ENCODE measurements at places on chromosomes 7 and 10.
A peak's percentile ranks its signal among the peaks of the same experiment; 100 is the strongest.

DNA sequence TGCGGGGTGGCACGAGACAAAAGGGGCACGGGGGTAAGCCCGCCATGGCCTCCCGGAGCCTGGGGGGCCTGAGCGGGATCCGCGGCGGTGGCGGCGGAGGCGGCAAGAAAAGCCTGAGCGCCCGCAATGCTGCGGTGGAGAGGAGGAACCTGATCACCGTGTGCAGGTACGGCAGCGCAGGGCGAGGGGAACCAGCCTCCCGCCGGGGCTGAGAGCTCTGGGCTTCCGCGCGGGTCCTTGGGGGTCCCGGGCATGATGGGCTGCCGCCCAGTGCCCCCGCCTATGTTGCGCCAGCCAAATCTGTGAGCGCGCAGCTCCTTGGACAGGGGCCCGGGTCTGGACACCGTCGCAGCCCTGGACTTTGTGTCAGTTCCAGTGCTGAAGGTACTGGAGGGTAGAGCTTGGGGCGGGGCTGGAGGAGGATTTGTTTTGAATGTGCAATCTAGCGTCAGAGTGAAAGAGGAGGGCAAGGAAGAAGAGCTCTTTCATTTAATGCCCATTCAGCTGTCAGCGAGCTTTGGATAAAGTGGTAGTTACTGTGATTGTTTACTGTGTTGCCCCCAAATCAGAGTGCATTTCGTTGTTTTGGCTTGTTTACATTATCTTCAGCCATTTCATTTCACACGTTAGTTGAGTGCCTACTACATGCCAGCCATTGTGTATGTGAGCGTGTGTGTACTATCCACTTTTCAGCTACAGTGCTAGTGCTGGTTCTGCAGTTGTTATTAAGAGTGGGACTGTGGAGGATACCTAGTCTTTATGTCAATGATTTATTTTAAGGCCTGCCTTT lies 777 bp downstream of the RUNDC3B start:
- peak; percentile 19 for DNase-seq

- DNase-seq: no peak
These were observed 174.1 kb downstream of the AHR start for GRCh38 chr7:17472518-17472917.

DNA sequence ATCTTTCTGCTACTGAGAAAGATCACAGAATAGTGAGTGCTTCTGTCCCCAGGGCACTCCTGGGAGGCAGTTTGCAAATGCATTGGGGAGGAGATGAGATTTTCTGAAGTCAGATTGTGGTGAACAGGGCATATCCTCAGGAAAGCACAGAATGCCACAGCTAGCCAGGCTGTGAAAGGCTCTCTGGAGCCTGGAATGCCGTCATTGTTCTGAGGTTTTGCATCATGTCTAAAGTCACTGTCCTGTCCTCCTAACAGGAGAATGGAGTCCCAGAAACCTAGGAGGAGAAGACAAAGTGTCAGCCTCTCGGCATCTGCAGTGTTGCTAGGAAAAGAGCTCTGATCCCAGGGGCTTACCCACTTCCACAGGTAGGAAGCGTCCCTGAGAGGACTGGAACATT lies 69.2 kb upstream of the IGFBP3 start:
- no peak for DNase-seq

DNA sequence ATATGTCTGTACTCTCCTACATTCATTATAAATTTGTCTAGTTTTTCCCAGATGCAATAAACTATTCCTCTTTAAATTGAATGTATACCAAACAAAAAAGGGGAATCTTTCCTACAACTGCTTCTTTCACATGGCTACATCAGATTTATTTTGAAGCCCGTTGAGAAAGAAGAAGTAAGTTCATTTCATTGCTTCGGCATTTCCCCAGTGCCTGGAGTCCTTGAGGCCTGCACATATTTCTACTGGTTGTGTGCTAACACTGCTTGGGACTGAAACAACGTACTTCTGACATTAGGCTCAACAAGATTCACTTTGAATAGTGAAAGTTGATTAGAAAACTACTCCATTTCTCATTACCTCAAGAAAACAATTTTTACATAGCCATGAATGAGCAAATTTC lies 201.7 kb downstream of the PHF14 start:
- DNase-seq: no peak

GRCh38 chr10:112949875-112950507 lies at the start of gene TCF7L2:
TCF7L2 (plus strand) TSS chr10:112950247; CDS start chr10:112950757, 510 bp downstream.
- peak; percentile 58 for DNase-seq

GRCh38 chr7:72753781-72754180 lies 74.2 kb downstream of the TYW1B start:
- DNase-seq: no peak

- no peak for DNase-seq
These were observed 29.1 kb downstream of the ERCC6 start for GRCh38 chr10:49509771-49510303.

GRCh38 chr7:156656598-156656997 lies 16.0 kb downstream of the RNF32 start:
- DNase-seq: no peak

GRCh38 chr7:72503644-72504043 lies 91.5 kb upstream of the CALN1 start:
- DNase-seq: no peak

DNA sequence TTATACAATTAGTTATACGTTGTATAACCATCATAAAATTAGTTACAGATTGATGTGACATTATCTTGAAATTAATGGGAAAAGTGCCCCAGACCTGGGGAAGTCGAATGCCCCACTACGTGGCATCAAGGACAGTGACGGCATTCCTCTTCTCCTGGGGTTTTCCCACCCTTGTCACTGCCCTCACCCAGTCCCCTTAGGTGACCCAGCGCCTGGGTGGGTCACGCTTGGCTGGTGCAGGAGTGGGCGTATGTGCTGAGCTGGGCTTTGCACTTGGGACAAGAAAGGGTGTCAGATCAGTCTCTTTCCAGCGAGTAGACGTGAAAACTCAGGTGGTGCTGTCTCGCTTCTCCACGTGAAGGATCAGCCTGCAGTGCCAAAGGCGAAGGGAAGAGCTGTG lies 7.6 kb downstream of the FOXK1 start:
- no peak for DNase-seq

GRCh38 chr10:128062331-128062880 lies 63.8 kb downstream of the MKI67 start:
- DNase-seq: no peak

GRCh38 chr10:99788598-99789256 lies 6.3 kb downstream of the ABCC2 start:
- no peak for DNase-seq

GRCh38 chr10:59611048-59611447 lies 98.6 kb downstream of the SLC16A9 start:
- no peak for DNase-seq

- DNase-seq: no peak
These were observed 55.0 kb downstream of the SORBS1 start for GRCh38 chr10:95506056-95506737.

- no peak for DNase-seq
These were observed 122.5 kb downstream of the KIAA1217 start for GRCh38 chr10:24331457-24331856.

GRCh38 chr10:8331896-8332729 lies 277.6 kb downstream of the GATA3 start:
- peak; percentile 79 for DNase-seq

GRCh38 chr7:66088861-66089838 lies 13.5 kb downstream of the ASL start:
- no peak for DNase-seq

- DNase-seq: no peak
These were observed 3.3 kb upstream of the THSD7A start for GRCh38 chr7:11835260-11835659.

- DNase-seq: no peak
These were observed 30.0 kb upstream of the MSRB2 start for GRCh38 chr10:23065181-23065948.

DNA sequence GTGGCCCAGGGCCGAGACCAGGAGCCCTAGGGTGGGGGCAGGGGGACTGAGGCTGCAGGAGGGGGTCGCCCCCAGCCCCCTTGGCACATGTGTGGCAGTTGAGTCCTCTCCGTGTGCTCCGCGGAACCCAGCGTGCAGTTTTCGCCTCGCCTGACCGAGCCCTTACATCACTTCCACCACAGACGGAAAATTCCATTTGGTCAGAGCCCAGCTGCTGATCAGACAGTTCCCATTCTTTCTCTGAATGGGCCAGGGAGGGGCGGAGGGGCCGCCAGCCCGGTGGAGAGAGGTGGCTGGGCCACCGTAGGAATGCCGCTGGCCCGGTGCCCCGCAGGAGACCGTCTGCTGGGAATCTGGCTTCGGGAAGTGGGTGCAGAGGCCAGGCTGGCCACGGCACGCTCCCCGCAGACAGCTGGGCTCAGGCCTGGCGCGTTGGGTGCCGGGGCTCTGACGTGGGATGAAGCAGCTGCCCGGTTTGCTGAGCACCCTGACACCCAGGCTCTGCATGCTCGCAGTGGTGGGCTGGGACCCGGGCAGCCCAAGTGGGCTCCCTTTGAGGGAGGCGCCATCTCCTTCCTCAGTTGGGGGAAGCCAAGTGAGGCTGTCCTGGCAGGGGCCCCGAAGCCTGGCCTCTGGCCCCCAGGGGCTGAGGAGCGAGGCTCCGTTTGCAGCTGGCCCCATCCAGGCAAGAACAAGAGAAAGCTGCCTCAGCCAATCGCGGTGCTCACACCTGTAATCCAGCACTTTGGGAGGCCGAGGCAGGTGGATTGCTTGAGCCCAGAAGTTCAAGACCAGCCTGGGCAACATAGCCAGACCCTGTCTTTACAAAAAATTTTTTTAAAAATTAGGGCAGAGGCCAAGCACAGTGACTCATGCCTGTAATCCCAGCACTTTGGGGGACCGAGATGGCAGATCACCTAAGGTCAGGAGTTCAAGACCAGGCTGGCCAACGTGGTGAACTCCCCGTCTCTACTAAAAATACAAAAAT lies 9.9 kb downstream of the TTYH3 start:
- no peak for DNase-seq

DNA sequence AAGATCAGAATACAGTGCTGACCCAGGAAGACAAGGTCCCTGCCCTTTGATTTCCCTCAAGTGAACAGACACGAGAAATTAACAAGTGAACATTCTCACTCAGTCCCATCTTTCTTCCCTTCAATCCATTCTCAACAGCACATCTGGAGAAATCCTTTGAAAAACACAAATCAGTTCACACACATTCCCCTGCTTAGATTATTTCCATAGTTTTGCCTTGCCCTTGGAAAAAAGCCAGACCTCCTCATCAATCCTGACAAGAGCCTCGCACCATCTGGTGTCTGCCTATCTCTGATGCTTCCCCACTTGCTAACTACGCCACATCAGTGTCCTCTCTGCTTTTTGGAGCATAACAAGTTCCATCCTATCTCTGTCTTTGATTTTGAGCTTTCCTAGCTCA lies 94.4 kb upstream of the KIAA1217 start:
- no peak for DNase-seq

DNA sequence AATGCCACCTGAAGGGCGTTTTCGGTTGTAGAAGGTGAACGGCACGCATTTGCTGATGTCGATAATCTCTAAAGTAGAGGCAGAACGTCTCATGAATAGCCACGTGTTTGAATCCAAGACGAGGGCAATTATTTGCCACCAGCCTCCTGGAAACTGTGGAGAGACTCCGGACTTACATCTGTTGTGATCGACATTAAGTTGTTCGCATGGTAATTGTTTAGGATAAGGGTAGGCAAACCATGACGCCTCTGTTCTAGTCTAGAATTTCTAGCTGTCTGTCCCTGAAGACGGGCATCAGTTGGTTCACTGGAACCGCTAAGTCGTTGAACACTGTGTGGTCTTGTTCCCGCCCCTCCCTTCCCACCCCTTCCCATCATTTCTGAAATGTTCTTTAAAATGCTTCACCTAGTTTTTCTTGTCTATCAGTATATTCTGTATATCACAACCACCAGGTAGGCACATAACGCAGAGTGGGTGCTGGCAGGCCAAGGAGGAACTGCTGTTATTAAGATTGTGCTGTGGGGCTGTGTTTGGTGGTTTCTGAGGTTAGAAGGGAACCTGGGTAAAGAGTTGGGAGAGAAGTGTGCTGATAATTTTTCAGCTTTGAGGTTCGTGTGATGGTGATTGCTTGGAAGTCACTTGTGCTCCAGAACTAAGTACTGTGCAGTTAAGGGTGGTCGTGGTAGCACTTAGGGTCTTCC lies 1.2 kb downstream of the UBE3C start:
- no peak for DNase-seq

- DNase-seq: no peak
These were observed 28.0 kb downstream of the GLCCI1 start for GRCh38 chr7:7996568-7996967.

GRCh38 chr10:72235544-72236279 lies 19.6 kb upstream of the ASCC1 start:
- no peak for DNase-seq

- DNase-seq: no peak
These were observed 42.8 kb upstream of the MTURN start for GRCh38 chr7:30091987-30092386.

Data from stimulated activated CD4-positive, alpha-beta T cell treated with anti-CD3 and anti-CD28 coated beads, Interleukin-2, amount 100 ng/mL, for 24 hours (primary cell).